ENCODE measurements at places on chromosomes 7 and 10.

GRCh38 chr7:77813180-77813579, 14.6 kb downstream of the PHTF2 start:
- DNase-seq = no peak

GRCh38 chr7:138981332-138982203, at the start of gene KIAA1549:
Gene KIAA1549 (minus strand): TSS chr7:138981389. CDS start chr7:138981269, 120 bp downstream.
- DNase-seq = peak; percentile 17

GRCh38 chr7:38928506-38928905, 19.5 kb upstream of the VPS41 start:
- DNase-seq = no peak

DNA sequence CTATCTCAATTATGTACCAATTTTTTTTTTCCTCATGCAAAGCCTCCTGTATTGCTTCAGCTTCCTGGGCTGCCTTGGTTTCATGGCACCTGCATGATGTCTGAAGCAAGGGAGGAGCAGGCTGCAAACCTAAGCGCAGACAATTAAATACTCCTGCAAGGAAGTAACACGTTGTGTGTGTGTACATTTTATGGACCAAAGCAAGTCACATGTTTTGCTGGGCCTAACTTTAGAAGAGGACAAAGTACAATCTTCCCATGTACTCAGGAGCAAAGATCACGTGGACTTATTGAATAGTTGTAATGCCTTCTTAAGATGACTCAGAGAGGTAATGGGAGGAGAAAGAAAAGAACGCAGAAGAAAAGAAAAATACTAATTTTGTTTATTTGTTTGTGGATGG, 944.0 kb upstream of the C7orf33 start:
- no peak for DNase-seq

DNA sequence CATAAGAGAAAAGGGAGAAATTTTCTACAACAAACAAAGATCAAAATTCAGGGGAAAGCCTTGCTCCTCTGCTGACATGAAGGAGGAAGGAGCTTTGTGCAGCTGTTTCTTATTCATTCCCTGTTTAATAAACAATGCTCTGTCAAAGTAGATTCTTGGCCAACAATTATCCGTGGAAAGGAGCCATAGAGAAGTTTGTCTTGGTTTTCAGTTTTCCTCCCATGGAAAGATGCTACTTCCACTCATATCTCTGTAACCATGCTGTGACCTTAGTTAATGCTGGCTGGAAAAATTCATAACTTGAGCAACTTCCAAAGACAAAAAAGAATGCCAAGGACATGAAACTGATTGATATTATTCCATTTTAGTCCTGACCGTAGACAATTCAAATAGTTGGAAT, 8.1 kb downstream of the DDC start:
- no peak for DNase-seq

DNA sequence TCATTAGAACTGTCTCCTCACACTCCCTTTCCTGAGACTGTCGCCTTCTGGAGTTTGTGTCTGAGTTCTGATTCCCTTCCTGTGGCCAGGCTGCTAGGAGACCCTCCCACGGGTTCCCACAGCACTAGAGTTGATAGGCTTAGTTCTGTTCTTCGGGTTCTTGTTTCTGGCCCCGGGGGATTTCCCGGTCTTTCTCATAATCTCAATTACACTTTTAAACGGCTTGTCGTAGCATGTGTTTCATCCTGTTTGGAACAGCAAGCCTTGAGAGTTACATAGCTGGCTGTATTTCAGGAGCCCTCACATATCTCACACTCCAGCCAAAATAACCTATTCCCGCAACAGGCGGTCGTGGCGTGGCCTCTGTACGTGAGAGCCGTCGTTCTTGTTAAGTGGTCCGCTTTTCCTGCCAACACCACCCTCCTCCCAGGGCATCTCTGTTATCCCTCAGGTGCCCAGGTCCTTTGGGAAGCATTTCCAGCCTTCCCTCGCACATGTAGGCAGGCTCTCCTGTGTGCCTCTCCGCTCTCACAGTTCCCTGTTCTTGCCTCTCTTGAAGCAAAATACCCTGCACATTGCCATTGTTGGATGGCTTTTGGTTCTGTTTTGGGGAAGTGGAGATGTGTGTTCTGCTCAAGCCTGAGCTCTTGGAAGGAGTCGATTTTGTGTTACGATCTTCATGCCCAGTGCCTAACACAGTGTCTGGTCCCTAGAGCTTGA, 46.0 kb downstream of the CDC123 start:
- DNase-seq = no peak

GRCh38 chr10:32943854-32944661, 14.0 kb downstream of the ITGB1 start:
- DNase-seq = no peak
